ENCODE measurements at places on chromosomes 11 and 22.

DNA sequence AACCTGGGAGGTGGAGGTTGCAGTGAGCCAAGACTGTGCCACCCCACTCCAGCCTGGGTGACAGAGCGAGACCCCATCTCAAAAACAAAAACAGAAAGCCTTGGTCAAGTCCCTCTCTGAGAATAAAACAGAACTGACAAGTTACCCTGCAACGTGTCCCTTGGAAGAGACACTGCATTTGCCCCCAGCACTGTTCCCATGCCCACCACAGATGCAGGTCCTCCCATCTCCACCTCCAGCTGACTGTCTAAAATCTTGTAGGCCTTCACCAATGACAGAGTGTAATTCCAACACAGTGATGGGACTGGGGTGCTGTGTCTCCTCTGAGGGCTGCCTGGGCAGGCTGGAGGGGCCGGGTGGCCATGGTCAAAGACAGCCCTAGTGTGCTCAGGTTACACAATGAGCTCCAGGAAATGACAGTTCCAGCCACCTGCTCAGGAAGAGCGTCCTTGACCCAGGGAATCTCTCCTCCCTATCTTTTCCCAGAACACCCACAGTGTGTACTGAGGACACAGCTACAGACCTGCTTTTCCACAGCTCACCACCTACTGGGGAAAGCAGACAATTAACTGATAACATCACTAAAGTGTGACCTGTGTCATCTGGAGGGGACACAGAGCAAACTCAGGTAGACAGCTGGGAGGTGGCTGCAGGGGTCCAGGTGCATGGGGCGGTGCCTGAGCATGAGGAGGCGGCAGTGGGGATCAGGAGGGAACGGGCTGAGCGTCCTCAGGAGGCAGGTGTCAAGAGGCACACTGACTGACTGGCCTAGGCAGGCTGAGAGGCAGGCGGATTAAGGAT, 56.4 kb downstream of the ARFGAP3 start:
- no peak for DNase-seq

- DNase-seq = no peak
Measured at GRCh38 chr22:24950272-24950902, 2.1 kb upstream of the KIAA1671 start.

DNA sequence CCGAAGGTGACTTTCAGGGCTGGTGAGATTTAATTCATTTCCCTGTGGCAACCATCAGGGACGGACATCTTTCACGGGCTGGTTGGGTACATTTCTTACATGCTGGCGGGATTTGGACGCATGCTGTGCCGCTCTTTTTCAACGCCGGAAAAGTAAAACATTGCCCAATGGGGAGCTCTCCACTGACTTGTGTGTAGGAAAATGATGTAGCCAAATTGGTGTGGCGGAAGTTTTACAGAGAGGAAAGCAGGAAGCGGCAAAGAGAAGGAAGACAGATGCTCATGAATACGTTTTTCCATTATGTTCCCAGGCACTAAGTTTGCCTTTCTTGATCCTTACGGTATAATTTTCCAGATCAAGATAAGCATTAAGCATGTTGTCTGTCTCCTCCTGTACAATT, 375.8 kb downstream of the NTM start:
- DNase-seq = no peak

- no peak for DNase-seq
Measured at GRCh38 chr11:91587131-91587530, 637.5 kb upstream of the FAT3 start.

GRCh38 chr11:104365676-104366075, 201.7 kb upstream of the PDGFD start:
- DNase-seq = no peak

DNA sequence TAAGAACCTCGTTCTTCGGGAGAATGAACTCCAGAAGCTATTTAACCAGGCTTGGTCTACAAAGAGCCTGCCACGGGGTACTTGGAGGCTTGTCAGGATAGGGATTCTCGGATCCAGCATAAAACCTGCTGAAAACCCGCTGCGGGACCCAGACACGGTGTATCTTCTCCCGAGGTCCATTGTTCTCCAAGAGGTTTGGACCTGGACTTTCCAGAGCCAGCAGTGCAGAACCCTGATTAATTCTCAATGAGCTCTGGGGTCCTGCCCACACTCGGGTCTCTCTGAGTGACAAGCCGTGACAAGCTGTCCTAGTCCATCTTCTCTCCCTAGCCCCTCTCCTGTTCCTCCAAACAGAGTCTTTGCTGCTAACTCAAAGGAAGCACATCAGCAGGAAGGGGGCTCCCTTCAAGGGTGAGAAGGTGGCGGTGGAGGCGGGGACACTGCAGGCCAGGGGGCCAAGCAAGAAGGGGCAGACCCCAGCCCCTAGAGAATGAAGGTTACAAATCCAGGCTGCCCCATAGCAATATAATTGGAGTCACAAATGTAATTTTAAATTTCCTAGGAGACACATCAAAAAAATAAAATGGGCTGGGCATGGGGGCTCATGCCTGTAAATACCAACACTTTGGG, 12.2 kb downstream of the SHANK2 start:
- DNase-seq = no peak

- DNase-seq = no peak
Measured at GRCh38 chr11:120709808-120710207, 198.3 kb downstream of the GRIK4 start.

- DNase-seq = peak; percentile 84
Measured at GRCh38 chr22:27113211-27113635, 455.8 kb downstream of the MIAT start.

DNA sequence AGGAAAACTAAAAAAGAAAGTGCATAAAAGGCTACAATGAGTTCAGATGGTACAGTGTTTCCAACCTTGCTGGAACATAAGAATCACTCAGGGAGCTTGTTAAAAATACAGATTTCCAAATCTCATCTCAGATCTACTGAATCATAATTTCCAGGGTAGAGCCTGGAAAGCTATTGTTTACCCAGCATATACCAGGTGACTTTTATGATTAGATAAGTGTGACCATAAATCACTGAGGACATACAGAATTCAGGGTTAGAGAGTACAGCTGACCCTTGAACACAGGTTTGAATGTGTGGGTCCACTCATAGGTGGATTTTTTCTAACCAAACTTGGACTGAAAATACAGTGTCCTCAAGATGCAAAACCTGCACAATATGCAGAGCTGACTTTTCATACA, 11.9 kb downstream of the SAAL1 start:
- no peak for DNase-seq

DNA sequence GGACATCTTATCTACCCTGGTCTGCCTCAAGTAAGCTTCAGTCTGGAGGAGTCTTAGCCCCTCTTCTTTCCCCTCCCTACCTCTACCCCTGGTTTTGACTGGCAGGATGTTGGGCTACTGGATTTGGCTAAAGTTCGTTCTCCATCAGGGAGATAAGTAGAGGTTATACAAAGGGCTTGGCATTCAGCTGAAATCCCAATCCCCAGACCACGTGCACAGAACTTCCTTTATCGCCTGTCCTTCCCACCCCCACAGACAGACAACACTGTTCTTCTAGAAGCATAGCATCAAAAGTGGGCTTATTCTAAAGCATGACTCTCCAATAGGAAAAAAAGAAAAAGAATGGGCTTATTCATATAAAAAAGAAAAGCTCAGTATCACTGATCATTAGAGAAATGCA, 7.8 kb downstream of the PRG3 start:
- DNase-seq = no peak

DNA sequence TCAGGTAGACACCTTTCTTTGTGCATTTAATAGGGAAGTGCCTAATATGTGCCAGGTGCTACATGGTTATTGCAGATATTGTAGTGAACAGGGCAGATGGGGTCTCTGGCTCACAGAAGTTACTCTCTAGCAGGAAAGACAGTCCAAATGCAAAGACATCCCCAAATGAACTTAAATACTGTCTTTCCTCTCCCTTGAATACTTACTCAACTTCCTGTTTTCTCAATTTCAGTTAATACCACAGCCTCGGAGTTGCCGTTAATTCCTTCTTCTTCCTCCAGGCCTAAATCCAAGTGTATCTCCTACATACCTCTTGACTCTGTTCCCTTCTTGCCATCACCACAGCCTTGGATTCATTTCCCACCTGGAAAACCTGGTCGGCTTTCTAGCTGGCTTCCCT, 134.3 kb upstream of the SESN3 start:
- DNase-seq = no peak

Measured in AG08396 (cell line).